ENCODE measurements at places on chromosomes 6 and 20. TPM values are rescaled to one million over a fixed set of nuclear protein-coding genes. Genes with fewer than 3 reads are reported as not detected.

DNA sequence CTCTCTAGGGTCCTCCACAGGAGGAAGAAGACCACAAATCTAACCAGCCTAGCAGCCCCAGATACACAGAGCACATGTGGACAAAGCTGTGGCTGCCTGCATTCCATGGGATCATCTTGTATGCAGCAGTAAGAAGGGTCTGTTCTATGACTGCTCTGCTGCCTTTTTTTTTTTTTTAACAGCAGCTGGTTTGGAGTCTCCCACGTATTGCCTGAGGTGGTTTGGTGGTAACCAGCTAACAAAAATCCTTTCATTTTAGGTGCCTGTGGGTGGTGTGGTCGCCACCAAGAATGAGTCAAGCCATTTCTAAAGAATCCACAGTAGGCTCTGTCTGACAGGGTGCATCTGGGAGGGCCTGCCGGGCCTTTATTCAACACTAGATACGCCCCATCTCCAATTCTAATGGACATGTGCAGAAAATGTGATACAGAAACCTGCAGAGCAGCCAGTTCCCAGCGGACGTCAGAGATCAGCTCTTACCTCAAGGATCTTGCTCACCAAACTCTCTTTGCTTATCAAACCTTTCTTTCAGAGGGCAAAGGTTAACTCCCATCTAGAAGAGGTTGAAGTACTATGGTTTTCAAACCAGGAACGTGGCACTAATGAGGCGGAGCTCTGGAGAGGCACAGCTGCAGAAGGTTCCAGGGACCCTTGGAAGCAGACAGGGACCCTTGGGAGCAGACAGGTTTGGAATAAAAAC, 32.0 kb downstream of the GNAS-AS1 start:
- H3K27me3 ChIP-seq = no peaks in the 10 kb centered on the region
- H3K27ac ChIP-seq = no peak overlapping the region
- H3K4me3 ChIP-seq = no peak overlapping the region
- no peaks in the 10 kb centered on the region for H3K4me1 ChIP-seq
- H3K36me3 ChIP-seq = no peaks in the 10 kb centered on the region
- no peak for DNase-seq

GRCh38 chr6:43923376-43924221, 153.6 kb downstream of the VEGFA start:
- H3K27ac ChIP-seq = no peak overlapping the region
- no peaks in the 10 kb centered on the region for H3K36me3 ChIP-seq

DNA sequence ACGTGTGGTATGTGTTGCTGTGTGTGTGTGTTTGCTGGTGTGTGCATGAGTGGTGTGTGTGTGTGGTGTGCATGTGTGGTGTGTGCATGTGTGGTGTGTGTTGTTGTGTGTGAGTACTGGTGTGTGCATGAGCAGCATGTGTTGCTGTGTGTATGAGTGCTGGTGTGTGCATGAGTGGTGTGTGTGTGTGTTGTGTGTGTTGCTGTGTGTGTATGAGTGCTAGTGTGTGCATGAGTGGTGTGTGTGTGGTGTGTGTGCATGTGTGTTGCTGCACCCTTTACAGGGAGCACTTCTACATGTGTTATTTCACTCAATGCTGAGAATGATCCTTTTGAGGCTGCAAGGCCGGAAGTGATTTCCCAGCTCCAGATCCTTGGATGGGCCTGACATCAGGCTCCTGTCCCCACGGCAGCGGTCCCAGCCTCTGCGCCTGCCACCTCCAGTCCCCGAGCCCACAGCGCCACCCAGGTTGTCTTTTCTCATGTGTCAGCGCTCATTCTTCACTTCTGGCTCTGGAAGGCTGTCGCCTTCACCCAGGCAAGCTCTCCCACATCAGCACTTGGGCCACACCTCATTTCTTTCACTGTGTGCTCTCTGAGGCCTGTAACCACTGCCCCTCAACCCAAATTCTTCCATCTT, 2.6 kb downstream of the NPEPL1 start:
- DNase-seq = no peak
- H3K4me3 ChIP-seq = no peak overlapping the region
- peaks cover 10% of the 10 kb centered on the region for H3K36me3 ChIP-seq
- no peak overlapping the region for H3K27ac ChIP-seq

DNA sequence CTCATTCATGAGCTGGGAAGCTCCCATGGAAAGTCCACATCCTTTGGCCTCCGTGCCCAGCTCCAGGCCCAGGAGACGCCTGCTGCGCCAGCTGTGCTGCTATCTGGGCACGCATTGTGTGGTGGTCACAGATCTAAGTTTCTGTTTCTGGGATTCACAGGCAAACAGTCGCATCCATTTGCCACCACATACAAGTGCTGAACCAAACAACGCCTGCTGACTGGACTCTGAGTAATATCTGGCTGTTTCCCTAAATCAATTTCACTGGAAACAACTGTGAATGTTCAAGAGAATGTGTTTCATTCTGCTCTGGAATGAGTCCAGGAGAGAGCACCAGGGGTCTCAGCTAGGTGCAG, 45.5 kb downstream of the IRF4 start:
- no peaks in the 10 kb centered on the region for H3K36me3 ChIP-seq
- no peak for DNase-seq
- no peak overlapping the region for H3K27ac ChIP-seq
- H3K4me3 ChIP-seq = no peak overlapping the region
- H3K4me1 ChIP-seq = peaks cover 4% of the 10 kb centered on the region

DNA sequence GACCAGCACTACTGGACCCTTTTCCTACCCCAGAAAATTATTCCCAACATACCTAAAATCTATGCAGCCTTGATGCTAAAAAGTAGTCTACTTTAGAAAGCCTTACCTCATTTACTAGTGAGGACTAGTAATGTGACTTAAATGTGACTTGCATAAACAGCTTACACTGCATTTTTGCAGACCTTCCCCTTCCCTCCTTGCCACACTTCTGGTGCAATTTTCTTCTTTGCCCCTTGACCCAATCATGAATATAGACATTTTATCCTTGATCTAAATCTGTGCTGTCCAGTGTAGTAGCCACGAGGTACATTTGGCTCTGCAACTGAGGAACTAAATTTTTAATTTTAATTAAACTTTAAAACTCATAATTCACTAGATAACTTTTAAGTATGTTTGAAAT, 7.0 kb upstream of the ZKSCAN8 start:
- no peak overlapping the region for H3K4me3 ChIP-seq
- H3K4me1 ChIP-seq = peaks cover 33% of the 10 kb centered on the region
- peaks cover 6% of the 10 kb centered on the region for H3K36me3 ChIP-seq
- no peaks in the 10 kb centered on the region for H3K27me3 ChIP-seq

- H3K4me3 ChIP-seq = no peak overlapping the region
- H3K27ac ChIP-seq = no peak overlapping the region
- no peak for DNase-seq
- H3K36me3 ChIP-seq = no peaks in the 10 kb centered on the region
- no peaks in the 10 kb centered on the region for H3K4me1 ChIP-seq
Observed at GRCh38 chr6:80215063-80215462, 108.6 kb downstream of the BCKDHB start.

GRCh38 chr6:22829070-22829469, 259.7 kb downstream of the HDGFL1 start:
- H3K36me3 ChIP-seq = no peaks in the 10 kb centered on the region
- no peaks in the 10 kb centered on the region for H3K4me1 ChIP-seq
- H3K27me3 ChIP-seq = no peaks in the 10 kb centered on the region
- no peak overlapping the region for H3K27ac ChIP-seq

SLPI gene
- not detected for total RNA-seq

BNIP5 gene
- not detected for total RNA-seq

GRM4 gene
- not detected for total RNA-seq

NOL4L gene
- total RNA-seq = 71.0 TPM

VSX1 gene
- not detected for total RNA-seq

All from CD4-positive, alpha-beta memory T cell (primary cell).